ENCODE measurements at places on chromosomes 3 and 15.
A peak's percentile ranks its signal among the peaks of the same experiment; 100 is the strongest.

- no peak for DNase-seq
Observed at GRCh38 chr15:80503319-80503952, 99.3 kb downstream of the ARNT2 start.

GRCh38 chr3:147507638-147508286 lies 98.6 kb downstream of the ZIC1 start:
- no peak for DNase-seq

GRCh38 chr3:67635806-67636205 lies 18.6 kb downstream of the SUCLG2 start:
- DNase-seq: no peak

DNA sequence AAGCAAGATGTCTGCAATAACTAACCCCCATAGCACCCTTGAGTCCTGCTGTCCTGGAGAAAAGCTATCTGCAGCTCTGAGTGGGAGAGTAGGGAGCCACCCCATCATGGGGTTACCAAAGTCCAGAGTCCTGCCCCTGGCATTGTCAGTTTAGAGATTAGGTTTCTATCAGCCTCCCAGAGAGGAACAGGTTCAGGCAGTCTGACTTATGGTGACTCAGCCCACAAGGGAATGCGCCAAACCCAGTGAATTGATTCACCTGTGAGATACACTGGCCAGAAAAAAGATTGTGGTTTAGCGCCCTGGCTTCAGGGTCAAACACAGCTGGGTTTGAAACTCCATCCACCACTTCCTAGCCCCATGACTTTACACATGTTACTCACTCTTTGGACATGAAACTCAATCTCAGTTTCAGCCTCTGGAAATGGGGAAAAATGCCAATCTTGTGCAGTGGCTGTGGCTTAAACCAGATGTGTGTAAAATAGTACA lies 263.6 kb upstream of the HES1 start:
- no peak for DNase-seq

DNA sequence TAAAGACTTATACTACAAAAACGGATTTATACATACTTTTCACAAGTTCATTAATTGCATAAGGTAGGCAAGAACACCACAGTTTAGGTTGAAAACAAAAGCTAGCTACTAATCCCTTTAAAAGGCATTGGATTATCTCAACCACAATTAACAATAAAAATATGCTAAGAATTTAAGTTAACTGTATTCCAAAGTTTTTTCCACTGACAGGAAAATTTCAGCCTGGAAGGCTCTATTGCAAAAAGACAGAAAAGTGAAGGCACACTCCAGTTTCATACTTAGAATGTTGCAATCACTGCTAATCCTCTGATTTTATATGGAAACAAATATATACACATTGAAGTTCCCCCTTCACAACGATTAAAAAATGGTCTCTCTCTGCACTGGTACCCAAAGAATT lies 71.5 kb downstream of the TJP1 start:
- DNase-seq: no peak

GRCh38 chr3:170511371-170511770 lies 74.5 kb downstream of the SLC7A14 start:
- no peak for DNase-seq

GRCh38 chr3:124107104-124107890 lies 115.4 kb upstream of the ROPN1 start:
- no peak for DNase-seq

- no peak for DNase-seq
Observed at GRCh38 chr3:24023197-24023596, 78.1 kb downstream of the NR1D2 start.

- no peak for DNase-seq
Observed at GRCh38 chr3:112388972-112389371, 56.0 kb downstream of the CD200 start.

DNA sequence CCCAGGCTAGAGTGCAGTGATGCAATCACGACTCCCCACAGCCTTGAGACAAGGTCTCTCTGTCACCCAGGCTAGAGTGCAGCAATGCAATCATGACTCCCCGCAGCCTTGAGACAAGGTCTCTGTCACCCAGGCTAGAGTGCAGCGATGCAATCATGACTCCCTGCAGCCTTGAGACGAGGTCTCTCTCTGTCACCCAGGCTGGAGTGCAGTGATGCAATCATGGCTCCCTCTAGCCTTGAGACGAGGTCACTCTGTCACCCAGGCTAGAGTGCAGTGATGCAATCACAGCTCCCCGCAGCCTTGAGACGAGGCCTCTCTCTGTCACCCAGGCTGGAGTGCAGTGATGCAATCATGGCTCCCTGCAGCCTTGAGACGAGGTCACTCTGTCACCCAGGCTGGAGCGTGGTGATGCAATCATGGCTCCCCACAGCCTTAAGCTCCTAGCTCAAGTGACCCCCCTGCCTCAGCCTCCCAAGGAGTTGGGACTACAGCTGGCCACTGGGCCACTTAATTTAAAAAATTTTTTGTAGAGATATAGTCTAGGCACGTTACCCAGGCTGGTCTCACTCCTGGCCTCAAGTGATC lies 26.1 kb downstream of the TFRC start:
- DNase-seq: no peak

- DNase-seq: peak; percentile 61
Observed at GRCh38 chr15:40338041-40338657, 2.6 kb downstream of the CCDC9B start.

GRCh38 chr15:97087006-97087741 lies 756.7 kb downstream of the NR2F2 start:
- DNase-seq: no peak

DNA sequence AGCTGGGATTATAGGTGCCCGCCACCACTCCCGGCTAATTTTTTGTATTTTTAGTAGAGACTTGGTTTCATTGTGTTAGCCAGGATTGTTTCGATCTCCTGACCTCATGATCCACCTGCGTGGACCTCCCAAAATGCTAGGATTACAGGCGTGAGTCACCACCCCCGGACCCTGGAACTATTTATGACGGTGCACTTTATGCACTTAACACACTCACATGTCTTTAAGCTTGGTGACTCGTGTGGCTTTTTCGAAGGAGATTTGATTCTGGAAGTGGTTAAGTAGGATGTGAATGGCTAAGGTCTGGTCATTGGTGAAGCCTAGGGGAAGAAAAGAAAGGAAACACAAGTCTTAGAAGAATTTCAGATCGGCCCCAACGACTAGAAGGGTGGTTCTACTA lies 20.3 kb downstream of the BBS4 start:
- DNase-seq: no peak

- no peak for DNase-seq
Observed at GRCh38 chr3:77825001-77825827, 785.3 kb downstream of the ROBO2 start.

DNA sequence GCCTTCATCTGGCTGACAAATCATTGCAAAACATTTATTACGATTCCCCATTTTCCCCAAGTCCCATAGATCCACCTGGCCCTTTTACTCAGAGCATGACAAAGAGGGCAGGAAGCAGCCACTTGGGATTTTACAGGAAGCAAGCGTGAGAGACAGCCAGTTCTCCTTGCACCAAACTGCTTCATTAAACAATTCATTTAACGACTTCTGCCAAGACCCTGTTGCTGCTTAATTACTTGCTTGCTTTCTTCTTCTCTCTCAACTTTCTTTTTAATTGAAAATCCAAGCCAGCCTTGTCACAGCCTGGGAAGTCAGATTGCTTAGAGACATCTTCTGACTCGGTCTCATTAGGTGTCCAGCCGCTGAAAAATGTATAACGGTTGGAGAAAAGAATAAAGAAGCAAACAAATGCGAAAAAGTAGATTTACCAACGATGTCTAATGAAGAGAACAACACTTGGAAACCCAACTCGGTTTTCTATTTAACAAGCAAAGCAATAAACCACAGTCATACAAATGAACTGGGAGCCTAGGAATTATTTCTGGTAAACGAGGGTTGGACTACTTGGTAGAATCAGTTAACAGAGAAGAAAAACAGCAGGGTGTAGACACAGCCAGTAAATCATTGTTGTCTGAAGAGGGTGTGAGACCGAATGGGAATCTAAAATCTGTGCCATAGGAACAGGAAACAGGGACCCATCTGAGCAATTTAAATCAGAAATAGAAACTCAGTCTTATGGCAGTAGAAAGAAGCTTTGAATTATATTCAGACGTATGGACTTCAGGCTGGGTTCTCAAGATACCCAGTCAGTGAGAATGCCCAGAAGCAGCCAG lies 298.3 kb downstream of the LRRC3B start:
- DNase-seq: no peak

DNA sequence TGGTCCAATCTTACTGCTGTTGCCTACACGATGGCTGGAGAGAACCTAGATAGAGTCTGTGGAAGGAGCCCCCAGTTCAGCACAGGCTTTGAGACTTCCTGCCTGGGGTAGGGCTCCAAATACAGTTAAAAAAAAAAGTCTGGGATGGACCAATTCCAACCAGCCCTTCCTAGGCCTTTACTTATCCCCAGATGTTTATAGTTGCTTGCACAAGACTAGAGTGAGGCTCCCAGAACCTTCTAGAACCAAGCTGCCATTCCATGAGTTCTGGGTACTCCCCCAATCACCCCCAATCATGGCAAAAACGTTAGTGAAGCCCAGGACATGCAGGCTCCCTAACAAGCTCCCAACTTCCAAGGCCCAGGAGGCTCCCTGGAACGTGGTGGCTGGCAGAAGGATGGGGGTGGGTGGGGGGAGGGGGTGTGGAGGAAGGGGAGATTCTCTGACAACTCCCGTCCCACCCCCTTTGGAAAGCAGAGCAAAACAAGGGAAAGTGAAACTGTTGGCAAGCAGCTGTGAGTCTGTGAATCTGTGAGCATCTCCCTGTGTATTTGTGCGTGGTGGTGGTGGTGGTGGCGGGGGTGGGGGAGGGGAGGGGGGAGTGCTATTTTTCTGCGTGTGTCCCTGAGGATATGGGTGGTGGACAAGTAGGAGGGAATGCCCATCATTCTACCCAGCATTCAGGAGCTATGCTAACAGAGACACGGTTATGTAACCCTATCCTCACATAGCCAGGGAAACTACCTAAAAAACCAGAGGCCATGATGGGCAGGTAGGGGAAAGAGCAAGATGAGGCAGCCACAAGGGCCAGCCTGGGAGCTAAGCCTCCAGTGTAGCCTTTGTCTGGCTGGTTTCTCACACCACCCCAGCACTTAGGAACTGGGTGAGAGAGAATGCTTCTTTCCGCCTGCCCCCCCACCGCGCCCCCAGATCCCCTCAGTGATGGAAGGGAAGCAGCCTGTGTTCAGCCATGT lies 2.0 kb downstream of the MST1R start:
- DNase-seq: no peak

Measured in stimulated activated CD4-positive, alpha-beta T cell treated with anti-CD3 and anti-CD28 coated beads, TNF-alpha, amount 100 ng/mL, for 1 hour (primary cell).